ENCODE measurements at places on chromosomes 4 and X.

DNA sequence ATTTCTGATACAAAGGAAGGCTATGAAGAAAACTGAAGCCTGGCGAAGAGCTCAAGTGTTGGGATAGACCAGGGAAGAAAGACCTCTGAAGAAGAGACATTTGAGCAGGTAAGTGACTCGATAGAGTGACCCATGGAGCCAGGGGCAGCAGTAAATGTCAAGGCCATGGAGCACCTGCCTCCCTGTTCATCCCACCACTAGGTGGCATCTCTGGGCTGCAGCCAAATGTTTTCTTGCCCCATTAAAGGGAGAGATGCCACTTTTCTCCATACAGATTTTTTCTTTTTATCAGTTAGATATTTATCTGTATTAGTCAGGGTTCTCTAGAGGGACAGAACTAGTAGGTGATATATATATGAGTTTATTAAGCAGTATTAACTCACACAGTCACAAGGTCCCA is 4.9 kb upstream of the ZNF81 start:
- peak; percentile 61 for DNase-seq

DNA sequence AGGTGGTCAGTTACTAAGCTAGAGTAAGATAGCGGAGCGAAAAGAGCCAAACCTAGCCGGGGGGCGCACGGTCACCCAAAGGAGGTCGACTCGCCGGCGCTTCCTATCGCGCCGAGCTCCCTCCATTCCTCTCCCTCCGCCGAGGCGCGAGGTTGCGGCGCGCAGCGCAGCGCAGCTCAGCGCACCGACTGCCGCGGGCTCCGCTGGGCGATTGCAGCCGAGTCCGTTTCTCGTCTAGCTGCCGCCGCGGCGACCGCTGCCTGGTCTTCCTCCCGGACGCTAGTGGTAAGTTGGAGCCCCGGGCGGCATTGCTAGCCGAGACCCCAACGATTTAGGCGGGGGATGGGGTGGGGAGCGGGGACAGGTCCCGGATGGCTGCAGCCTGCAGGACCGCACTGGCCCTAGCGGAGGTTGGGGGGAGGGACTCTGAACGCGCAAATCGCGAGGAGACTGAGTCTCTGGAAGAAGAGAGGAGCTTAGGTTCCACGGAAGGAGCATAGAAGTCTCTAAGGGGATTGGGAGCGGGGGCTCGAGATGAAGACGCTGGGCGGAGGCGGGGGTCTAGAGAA is 573 bp downstream of the HTR2C start:
- peak; percentile 65 for DNase-seq

GRCh38 chr4:27270435-27270834 is 409.8 kb downstream of the STIM2 start:
- no peak for DNase-seq

DNA sequence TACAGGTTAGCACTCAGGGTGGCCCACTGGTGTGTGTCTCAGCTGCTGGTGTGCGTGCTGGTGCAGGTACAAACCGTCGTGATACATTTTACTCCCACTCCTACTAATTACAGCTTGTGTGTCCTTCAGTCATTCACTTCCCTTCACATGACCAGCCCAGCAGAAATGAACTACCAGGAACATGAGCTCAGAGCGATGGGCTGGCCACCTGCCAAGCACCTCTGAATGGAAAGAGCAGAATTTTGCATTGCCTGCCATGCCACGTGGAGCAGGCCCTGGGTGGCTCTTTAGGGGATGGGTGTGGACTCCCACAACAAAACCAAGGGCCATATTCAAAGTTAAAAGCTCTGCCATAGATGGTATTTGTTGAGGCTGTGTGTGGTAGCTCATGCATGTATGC is 58.9 kb upstream of the PGM2 start:
- DNase-seq = peak; percentile 19

DNA sequence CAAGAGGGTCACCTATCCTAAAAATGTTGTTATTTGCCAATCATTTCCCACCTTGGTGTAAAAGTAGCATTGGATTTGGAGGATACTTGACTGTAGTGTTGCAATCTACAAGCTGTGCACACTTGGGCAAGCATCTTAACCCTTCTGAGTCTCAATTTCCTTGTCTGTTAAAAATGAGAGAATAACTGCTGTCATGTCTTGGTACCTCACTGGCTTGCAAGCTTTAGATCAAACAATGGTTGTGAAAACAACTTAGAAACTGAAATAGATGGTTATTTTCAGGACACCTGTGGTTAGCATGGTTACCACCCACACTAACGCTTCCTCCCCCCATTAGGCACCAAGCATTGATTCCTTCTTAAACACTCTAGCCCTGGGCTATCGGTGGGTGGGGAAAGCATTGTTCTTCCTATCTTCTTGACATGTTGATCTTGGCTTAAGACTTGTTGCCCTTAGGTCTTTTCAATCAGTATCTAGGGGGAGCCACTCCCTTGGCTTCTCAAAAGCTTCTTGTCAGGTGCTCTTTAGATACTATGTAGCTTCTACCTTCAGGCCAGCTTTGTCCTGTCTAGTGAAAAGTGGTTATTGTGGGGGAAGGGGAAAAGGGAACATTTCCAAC is 10.6 kb upstream of the AMOT start:
- DNase-seq = no peak

GRCh38 chrX:12443534-12444098 is 305.3 kb downstream of the FRMPD4 start:
- no peak for DNase-seq

DNA sequence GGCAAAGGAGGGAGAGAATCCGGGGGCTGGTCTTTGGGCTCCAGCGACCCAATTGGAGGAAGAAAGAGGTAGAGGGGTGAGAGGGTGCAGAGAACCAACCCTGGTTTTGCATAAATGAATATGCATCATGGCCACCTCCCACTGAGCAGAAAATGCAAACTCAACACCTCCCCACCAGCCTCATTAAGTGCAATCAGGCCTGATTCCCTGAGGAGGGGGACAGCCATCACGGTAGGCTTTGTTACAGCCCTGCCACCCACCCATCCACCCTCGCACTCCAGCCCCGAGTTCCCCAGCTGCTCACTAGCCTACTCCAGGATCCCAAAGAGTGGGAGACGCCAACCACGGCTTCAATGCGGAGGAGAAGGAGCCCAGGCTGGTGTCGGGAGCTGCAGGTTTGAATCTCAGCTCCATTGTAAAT is 48.3 kb upstream of the MAN2B2 start:
- DNase-seq = no peak

DNA sequence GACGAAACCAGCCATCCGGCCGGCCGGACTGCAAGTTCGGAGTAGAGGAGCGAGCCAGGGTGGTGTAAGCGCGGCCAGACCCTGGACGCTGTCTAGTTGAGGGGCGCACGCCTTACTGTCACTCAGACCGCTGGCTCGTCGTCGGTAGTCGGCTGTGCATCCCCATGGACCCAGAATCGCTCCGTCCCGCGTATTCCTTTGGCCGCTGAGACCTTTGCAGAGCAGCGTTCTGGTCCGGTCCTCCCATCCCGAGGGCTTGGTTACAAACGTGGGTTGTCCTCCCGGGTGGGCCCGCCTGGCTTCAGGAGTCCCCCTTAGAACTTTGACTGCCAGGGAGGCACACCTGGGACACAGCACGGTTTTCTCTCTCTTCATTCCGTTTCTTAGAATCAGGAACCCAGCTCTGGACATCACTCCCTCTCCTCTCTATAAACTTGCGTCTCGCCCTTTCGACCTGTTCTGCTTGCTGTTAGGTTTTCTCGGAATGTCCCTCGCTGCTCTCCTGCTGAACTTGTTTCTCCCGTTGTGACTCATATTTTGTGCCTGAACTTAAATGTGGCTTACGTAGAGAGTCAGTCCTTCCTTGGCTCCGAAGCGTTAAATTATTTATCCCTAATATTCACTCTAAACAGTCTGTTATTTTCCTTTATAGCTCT is 672 bp downstream of the PGM2 start:
- DNase-seq = no peak

GRCh38 chrX:108323751-108324150 is 114.5 kb downstream of the COL4A6 start:
- no peak for DNase-seq

DNA sequence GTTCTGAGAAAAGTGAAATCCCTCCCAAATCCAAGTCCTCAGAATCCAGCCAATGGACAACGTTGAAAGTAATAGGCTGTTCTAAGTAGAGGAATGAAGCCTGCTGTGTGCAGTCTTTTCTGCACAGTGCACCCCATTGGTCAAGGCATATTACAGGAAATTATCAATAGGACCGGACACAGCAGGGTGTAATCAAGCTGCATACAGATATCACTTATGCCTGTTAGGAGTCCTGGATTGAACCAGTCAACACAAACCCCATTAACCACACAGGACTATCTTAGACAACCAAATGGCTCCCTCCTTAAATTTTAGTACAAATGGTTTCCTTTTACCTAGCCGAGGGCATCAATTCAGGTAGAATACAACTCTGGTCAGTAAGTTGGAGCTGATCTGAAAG is 34.2 kb upstream of the MAGEA8 start:
- DNase-seq = no peak

GRCh38 chr4:168837922-168838321 is 172.1 kb downstream of the CBR4 start:
- no peak for DNase-seq

DNA sequence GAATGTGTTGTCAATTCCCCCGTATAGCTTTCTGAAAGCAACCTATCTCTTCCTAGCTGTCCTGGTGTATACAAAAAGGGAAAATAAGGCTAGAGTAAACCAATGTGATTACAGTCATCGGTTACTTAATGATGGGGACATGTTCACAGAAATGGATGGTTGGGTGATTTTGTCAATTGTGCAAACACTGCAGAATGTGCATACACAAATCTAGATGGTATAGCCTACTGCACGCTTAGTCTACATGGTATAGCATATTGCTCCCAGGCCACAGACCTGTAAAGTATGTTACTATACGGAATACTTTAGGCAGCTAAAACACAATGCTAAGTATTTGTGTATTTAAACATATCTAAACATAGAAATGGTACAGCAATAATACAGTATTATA is 5.1 kb downstream of the DTHD1 start:
- no peak for DNase-seq

GRCh38 chrX:40864972-40865371 is 129.6 kb upstream of the MED14 start:
- DNase-seq = no peak

DNA sequence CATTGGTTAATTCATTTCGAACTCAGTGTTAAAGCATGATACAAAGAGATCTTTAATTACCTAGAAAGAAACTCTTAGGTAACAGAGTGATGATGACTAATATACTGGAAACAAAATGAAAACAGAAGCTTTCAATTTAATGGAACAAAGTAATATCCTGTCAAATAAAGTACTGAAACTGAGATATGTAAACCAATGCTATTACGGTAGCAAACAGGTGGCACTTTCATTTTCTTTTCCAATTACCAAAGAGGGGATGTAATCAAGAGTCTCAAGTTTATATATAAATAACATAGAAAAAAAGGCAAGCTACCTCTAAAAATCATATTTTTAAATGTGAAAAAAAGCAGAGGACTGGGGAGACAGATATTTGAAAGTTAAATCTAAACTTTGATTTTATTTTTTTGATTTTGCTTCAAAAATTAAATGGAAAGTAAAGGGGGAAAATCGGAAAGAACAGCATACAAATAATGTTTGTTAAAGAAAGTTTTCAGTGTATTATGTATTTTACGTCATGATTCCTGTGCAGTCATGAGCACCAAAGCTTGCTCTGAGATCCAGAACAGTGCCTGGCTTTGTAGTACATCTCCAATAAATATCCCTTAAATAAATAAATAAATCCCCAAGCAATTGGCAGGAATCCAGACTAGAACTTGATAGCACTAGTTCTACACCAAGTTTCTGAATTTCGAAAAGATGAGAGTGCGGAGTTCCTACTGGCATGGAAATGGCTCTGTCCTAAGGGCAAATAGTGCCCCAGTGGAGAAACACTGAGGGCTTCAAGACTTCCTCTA is 25.0 kb upstream of the RAPGEF2 start:
- DNase-seq = no peak

DNA sequence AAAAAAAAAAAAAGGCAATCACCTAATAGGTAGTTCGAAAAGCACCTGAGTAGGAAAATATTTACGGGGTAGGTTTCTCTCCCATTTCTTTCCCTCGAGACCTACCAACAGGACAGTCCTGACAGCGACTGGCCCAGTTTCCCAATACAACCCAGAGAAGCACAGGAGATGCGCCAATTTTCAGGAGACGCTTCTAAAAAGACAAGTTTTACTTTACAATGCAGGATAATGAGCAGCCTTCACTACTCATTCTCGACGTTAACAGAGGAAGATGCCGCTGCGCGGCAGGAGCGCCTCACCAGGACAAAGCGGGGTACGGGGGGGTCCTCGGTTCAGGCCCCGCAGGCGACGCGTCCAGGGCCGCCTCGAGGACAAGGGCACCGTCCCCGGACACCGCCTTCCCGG is 708 bp downstream of the BCLAF3 start:
- peak; percentile 51 for DNase-seq

GRCh38 chrX:12825801-12826200 is 34.6 kb downstream of the PRPS2 start:
- DNase-seq = peak; percentile 1

- no peak for DNase-seq
These were observed 42.2 kb downstream of the SMARCA5 start for GRCh38 chr4:143555676-143556075.

DNA sequence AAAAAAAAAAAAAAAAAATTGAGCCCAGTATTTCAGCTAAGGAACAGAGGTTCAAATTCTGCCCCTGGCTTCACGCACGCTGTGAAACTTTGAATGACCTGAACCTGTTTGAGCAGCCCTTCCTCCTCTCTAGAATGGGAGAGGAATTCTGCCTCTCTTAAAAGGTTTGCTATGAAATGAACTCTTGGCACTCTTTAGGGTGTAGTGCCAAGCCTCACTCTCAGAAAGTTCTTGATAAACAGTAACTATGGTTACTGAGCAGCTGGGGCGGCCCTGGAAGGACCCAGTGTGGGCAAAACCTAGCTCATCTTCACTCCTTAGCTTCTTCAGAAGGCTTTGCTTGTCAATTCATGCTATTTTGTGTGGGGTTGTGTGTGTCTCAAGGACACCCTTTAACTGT is 73.7 kb downstream of the GEMIN8 start:
- no peak for DNase-seq

GRCh38 chr4:2177443-2178093 is 64.4 kb downstream of the HAUS3 start:
- no peak for DNase-seq

- DNase-seq = no peak
These were observed 2.5 kb upstream of the PPP2R2C start for GRCh38 chr4:6474705-6475457.

DNA sequence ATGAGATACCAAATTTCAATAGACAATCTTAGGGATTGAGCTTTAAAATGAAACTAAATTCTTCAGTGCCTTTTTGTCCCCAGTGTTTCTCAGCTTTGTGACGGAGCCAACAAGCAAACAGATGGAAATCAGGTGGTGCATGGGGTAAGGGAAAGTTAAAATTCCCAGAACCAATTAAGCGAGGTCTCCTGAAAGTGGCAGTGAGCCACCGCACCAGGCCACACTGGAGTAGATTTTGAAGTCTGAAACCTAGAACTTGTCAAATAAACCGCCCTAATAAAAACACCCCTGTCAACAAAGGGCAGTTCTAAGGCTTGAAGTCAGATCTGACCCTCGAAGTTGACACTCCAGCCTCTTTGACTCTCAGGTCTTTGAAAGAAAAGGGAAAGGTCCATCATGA is 40.6 kb upstream of the DYNLT3 start:
- DNase-seq = no peak

Data from eye (tissue), 1 donor.